ENCODE measurements at places on chromosomes 6 and 20.
A peak's percentile ranks its signal among the peaks of the same experiment; 100 is the strongest.

DNA sequence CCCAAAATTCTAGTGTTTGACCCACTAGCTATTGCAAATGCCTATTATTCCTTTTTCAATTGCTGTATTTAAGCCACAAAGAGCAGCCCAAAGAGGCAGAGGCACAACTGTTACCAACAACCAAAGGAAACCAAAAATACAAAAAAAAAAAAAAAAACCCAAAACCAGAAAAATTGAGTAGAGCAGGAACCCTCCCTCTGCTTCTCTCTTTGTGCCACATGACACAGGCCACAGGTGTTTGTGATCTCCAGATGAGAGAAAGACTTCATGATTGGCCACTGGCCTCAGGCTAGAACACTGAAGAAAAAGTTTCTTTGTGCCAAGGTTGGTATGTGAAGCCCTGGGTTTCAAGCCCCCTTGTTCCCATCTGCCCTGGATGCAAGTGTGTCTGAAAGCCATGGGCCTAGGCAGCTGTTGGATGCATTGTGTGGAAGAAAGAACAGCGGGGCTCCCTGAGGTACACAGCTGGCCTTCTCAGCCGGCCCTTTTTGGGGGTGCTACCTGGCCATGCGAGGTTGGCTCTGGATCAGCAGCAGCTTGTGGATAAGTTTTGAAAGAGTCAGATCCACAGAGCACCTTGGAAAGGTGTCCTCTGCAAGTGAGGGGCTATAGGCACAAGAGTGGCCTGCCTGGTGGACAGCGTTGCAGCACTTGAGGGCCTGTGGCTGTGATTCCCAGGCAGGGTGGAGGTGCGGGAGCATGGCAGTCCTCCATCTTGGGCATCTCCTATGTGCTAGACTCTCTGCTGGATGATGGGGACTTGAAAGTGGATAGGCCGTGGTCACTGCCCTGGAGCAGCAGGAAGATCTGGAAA lies 204.5 kb downstream of the ZDHHC14 start:
- H3K4me1 ChIP-seq, result peaks cover 27% of the 10 kb centered on the region
- no peaks in the 10 kb centered on the region for H3K27me3 ChIP-seq
- no peak overlapping the region for H3K4me3 ChIP-seq
- H3K27ac ChIP-seq, result peak overlapping the region; percentile 92
- no peaks in the 10 kb centered on the region for H3K36me3 ChIP-seq

- DNase-seq, result no peak
- H3K27ac ChIP-seq, result no peak overlapping the region
- no peaks in the 10 kb centered on the region for H3K36me3 ChIP-seq
- H3K4me1 ChIP-seq, result peaks cover 52% of the 10 kb centered on the region
- no peak overlapping the region for H3K4me3 ChIP-seq
These were observed 6.0 kb upstream of the ACSS1 start for GRCh38 chr20:25063981-25064380.

DNA sequence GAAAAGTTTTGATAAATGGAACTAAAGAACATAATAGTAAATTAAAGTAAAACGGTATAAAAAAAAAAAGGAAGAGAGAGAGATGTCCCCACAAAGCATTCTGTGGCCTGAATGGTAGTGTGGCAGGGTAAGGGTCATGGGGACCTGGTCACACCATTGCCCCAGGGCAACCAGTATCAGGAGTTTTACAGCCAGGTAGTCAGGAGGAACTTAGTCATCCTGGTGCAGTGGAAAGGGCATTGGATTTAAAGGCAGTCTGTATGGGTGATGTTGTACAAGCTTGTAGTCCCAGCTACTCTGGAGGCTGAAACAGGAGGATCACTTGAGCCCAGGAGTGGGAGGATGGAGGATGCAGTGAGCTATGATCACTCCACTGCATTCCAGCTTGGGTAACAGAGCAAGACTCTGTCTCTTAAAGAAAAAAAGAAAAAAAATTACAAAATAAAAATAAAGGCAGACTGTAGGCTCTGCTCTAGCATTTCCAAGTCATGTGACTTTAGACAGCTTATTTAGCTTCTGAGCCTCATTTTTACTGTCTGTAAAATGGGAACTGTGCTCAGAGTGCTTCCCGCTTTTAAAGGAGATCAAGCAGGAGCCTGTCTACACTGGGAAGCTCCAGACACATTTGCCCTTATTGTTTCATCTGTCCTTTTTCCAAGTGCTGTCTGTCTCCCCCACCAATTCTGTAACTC lies 112.8 kb upstream of the ARMC2 start:
- peak overlapping the region; percentile 66 for H3K27ac ChIP-seq
- H3K27me3 ChIP-seq, result no peaks in the 10 kb centered on the region
- no peak for DNase-seq
- no peak overlapping the region for H3K4me3 ChIP-seq

DNA sequence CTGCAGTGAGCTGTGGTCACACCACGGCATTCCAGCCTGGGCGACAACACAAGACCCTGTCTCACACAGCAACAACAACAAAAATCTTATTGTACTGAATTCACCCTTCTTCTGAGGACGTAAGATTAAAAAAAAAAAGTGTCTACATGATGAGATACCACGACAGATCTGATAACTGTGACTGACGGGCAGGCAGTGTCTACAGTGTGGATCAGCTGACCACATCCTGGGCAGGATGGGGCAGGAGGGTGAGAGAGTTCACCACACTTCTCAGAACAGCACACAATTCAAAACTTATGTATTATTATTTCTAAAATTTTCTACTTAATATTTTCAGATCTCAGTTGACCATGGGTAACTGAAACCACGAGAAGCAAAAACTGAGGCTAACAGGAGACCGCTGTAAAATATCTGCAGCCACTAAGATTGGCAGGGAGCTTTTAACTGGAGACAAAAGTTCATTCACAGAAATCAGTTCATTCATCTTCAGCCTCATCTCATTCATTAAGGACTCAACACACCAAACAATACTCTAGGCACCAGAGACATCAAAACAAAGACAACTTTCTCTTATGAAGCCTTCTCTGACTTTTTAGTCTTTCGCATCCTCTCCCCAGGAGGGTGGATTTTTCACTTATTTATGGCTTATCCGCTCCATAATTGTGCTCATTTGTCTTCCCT lies 15.7 kb upstream of the NHSL1 start:
- peak overlapping the region; percentile 42 for H3K27ac ChIP-seq
- peaks cover 2% of the 10 kb centered on the region for H3K36me3 ChIP-seq

GRCh38 chr6:117432273-117432672 lies 6.5 kb upstream of the ROS1 start:
- H3K4me3 ChIP-seq, result no peak overlapping the region
- H3K4me1 ChIP-seq, result no peaks in the 10 kb centered on the region

GRCh38 chr6:133680994-133681393 lies 207.9 kb upstream of the TCF21 start:
- H3K4me1 ChIP-seq, result no peaks in the 10 kb centered on the region
- H3K27ac ChIP-seq, result no peak overlapping the region
- no peak overlapping the region for H3K4me3 ChIP-seq
- no peak for DNase-seq
- H3K36me3 ChIP-seq, result no peaks in the 10 kb centered on the region

GRCh38 chr6:146388736-146389364 lies 154.8 kb upstream of the RAB32 start:
- H3K36me3 ChIP-seq, result no peaks in the 10 kb centered on the region
- no peak for DNase-seq
- no peak overlapping the region for H3K27ac ChIP-seq

- no peak for DNase-seq
- no peaks in the 10 kb centered on the region for H3K4me1 ChIP-seq
- H3K27me3 ChIP-seq, result no peaks in the 10 kb centered on the region
- H3K4me3 ChIP-seq, result no peak overlapping the region
- H3K36me3 ChIP-seq, result no peaks in the 10 kb centered on the region
- H3K27ac ChIP-seq, result no peak overlapping the region
These were observed 25.0 kb downstream of the ANGPT4 start for GRCh38 chr20:891058-891705.

DNA sequence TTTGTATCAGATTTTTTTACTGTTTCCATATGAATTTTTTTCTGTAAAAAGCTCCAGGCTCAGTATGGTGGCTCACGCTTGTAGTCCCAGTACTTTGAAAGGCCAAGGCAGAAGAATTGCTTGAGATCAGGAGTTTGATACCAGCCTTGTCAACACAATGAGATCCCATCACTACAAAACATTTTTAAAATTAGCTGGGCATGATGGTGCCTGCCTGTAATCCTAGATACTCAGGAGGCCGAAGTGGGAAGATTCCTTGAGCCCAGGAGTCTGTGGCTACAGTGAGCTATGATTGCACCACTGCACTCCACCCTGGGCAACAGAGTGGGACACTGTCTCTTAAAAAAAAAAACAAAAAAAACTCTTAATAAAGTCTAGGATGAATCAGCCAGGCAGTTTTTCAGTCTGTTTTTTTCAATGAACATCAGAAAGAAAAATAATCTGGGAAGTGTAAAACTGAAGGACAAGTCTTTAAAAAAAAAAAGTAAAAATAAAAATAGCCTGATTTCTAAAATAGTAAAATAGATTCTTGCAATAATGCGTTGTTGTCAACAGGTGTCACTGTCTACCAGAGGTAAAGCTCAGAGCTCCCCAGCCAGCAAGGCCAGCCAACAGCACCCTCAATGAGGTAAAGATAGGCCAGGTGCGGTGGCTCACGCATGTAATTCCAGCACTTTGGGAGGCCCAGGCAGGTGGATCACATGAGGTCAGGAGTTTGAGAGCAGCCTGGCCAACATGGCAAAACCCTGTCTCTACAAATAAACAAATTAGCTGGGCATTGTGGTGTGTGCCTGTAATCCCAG lies 9.3 kb upstream of the ATG5 start:
- no peaks in the 10 kb centered on the region for H3K36me3 ChIP-seq
- no peaks in the 10 kb centered on the region for H3K27me3 ChIP-seq
- H3K4me3 ChIP-seq, result no peak overlapping the region
- no peaks in the 10 kb centered on the region for H3K4me1 ChIP-seq

DNA sequence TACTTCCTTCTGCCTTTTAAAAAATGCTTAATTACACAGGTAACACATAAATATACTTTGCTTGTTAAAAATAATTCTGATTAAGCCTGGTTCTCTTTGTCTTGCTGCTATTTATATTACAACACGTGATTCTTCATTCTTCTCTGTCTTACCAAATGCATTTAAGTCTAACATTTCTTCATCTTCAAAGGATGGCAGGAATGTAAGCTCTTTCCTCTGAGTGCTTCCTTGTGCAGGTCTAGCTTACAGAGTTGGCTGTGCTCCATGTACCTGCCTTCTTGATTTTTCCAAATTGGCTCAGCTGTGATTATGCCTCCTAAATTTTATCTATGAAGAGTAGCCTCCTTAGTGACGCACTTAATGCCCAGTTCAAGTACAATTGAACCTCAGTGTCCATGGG lies 44.4 kb downstream of the RNF144B start:
- H3K4me3 ChIP-seq, result no peak overlapping the region
- no peak for DNase-seq
- no peaks in the 10 kb centered on the region for H3K27me3 ChIP-seq
- no peak overlapping the region for H3K27ac ChIP-seq
- H3K36me3 ChIP-seq, result no peaks in the 10 kb centered on the region

GRCh38 chr6:39041072-39041471 lies 7.5 kb upstream of the GLP1R start:
- H3K36me3 ChIP-seq, result no peaks in the 10 kb centered on the region
- H3K4me1 ChIP-seq, result no peaks in the 10 kb centered on the region
- no peak overlapping the region for H3K27ac ChIP-seq
- no peak for DNase-seq
- peaks cover 2% of the 10 kb centered on the region for H3K27me3 ChIP-seq
- no peak overlapping the region for H3K4me3 ChIP-seq

DNA sequence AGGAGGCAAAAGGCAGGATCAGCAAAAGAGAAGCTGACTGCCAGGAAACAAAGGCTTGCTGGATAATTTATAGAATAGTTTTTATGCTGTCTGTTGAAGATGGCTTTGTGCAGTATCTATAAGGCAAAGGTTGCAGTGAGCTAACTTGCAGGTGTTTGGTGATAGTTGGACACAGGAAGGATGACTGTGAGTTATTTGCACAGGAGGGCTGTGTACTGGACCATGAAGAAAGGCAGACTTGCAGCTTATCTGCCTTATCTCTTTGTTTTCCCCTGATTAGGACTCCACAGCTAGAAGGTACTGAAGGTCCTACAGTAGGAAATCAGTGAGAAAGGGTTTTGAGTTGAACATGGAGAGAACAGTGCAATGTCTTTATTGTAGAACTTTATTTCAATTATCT lies 2.1 kb downstream of the BTN1A1 start:
- H3K27me3 ChIP-seq, result no peaks in the 10 kb centered on the region
- peaks cover 28% of the 10 kb centered on the region for H3K4me1 ChIP-seq
- no peaks in the 10 kb centered on the region for H3K36me3 ChIP-seq
- H3K4me3 ChIP-seq, result peak overlapping the region; percentile 38
- peak overlapping the region; percentile 82 for H3K27ac ChIP-seq
- peak; percentile 74 for DNase-seq

DNA sequence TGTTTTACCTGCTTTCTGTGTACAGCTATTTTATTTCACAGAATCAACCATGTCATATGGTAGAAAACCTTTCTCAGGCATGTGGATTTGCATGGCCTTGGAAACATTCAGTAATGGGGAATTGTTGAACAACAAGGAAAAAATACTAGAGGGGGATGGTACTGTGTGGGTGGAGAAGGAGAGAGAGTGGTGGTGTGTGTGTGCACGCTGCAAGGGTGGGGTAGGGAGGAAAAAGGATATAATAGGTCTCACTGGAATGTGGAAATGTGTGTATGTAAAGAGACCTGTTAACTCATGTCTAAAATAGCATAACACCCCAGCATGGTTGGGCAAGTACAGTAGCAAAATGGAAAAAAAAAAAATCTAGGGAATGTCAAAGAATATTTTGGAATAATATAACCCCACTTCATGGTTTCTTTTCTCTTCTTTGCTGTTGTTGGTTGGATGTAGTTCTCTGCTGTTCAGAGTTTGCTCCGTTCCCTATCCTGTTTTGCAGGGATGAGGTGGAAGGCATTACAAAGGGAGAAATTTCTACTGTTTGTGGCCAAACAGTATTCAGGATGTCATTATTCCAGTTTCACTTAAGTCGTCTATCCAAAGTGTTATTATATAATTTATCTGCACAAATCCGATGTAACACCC lies 93.9 kb upstream of the CITED2 start:
- H3K27me3 ChIP-seq, result no peaks in the 10 kb centered on the region
- no peaks in the 10 kb centered on the region for H3K36me3 ChIP-seq
- no peak for DNase-seq
- H3K4me1 ChIP-seq, result no peaks in the 10 kb centered on the region
- H3K4me3 ChIP-seq, result no peak overlapping the region

DNA sequence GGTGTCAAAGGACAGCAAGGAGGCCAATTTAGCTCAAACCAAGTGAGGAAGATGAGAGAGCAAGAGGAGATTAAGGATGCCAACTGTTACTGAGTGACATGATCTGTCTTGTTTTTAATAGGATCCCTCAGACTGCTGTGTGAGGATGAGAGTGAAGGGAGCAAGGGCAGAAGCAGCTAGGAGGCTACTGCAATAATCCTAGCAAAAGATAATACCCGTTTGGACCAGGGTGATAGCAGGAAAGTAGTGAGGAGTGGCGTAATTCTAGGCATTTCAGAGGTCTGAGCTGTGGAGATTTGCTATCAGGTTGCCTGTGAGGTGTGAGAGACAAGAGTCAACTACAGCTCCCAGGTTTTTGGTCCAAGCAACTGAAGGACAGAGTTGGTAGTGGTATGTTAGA lies 14.7 kb downstream of the UBE2V1 start:
- no peak for DNase-seq
- H3K4me1 ChIP-seq, result peaks cover 59% of the 10 kb centered on the region
- H3K27ac ChIP-seq, result peak overlapping the region; percentile 7
- peaks cover 5% of the 10 kb centered on the region for H3K36me3 ChIP-seq
- H3K4me3 ChIP-seq, result no peak overlapping the region

All from Caco-2 (cell line).